ENCODE measurements at places on chromosomes 5 and 9.

GRCh38 chr5:75167345-75167744, 69.3 kb downstream of the ANKRD31 start:
- DNase-seq, result no peak

GRCh38 chr9:5230554-5230953, 665 bp upstream of the INSL4 start:
- DNase-seq, result no peak

- no peak for DNase-seq
Measured at GRCh38 chr5:159619826-159620225, 289.5 kb upstream of the IL12B start.

DNA sequence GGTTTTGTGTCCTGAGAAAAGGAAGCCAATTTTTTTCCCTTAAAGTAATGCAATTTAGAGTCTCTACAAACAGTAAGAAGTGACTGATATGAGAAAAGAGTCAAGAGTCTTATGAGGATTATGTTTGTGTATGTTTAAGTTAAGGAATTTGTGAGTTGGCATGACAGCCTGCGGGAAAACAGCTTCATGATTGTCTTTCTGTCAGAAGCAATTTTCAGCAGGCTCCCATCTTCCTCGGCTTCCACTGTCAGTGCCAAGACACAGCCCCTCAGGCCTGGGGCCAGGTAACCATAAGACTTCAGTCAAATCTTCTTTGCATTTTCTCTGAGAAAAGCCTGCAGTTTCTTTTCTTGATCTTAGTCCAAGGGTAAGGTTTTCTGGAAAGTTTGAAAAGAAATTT, 17.0 kb upstream of the SELENOP start:
- no peak for DNase-seq

GRCh38 chr9:126056312-126057021, 270.2 kb upstream of the MVB12B start:
- no peak for DNase-seq

GRCh38 chr5:165076686-165077085, 1571.3 kb downstream of the MAT2B start:
- DNase-seq, result peak; percentile 2

DNA sequence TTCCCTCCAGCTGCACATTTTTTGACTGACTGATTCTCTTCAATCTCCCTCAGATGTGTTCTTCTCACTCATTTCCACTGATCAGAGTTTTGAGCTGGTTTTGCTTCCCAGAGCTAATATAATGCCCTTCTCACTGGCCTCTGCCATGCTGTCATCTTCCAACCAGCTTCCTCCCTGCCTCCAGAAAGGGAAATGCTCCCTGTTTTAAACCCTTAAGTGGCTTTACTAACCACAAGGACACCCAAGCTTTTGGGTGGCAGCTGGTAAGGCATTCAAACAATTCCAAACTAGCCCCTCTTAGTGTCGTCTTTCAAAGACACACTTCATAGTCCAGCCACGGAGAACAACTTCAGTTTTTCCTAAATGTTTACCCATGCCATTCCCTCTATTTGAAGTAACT, 172.5 kb downstream of the CRB2 start:
- DNase-seq, result peak; percentile 82

DNA sequence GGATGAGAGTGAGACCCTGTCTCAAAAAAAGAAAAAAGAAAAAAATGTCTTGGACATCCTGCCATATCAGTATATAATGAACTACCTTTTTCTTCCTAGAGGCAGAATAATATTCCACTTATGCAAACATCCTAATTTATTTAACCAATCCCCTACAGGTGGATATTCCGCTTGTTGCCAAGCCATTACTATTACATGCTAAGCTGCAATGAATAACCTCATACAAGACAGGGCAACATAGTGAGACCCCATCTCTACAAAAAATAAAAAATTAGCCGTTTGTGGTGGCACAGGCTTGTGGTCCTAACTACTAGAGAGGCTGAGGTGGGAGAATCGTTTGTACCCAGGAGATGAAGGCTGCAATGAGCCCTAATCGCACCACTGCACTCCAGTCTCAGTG, 1.7 kb upstream of the AFF4 start:
- DNase-seq, result no peak

DNA sequence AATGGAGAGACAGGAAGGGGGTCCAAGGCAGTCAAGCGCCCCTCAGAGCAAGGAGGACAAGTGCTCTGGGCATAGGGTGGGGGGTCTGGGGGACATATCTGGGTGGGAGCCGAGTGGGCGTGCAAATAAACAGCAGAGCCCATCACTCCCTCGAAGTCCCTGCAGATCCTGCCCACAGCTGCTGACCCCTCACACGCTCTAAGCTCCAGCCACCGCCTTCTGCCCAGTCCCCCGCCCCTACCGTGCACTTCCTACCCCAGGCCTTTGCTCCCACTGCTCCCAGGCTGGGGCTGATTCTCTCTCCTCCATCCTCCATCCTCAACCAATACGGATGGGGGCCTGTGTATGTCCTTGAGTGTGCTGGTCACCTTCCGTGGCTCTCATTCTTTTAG, 16.9 kb upstream of the ALDH1B1 start:
- no peak for DNase-seq

DNA sequence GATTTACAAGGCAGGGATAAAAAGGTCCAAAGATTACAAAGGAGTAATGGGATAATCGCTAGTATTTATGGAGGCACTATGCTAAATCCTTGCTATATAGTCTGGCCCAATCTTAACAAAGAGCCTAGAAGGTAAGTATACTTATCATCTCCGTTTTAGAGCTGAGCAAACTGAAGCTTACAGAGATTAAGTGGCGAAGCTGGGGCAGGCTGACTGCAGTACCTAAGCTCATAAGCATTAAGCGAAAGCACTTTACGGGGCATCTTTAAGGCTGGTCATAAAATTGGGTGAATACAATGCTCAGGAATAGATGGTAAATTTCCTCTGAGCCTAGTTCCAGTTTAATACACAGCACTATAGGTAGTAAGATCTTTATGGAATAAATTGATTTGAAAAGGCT, 30.0 kb upstream of the ZNF366 start:
- DNase-seq, result no peak

GRCh38 chr9:80556631-80557030, 984.9 kb downstream of the TLE4 start:
- DNase-seq, result no peak

DNA sequence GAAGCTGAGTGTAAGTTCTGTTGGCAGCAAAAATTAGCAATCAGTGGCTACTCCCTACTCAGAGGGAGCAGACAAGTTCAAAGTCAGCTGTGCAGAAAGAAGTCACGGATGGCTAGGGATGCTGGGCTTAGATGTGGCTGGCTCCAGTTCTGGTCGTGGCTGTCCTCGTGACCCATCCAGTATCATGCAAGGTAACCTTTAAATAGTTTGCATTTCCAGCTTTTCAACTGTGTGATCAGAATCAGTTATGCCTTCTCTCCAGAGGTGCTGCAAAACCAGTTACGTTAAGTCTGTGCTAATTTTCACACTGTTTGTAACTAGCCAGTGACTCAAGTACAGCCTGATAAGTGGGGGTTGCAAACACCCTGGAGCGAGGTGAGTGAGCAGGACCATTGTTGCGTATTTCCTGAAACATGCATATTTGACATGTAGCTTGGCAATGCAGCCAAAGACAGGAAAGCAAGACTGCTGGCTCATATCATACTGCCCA, 302.4 kb downstream of the ATPSCKMT start:
- DNase-seq, result no peak

GRCh38 chr9:91515074-91515687, 91.5 kb upstream of the NFIL3 start:
- DNase-seq, result peak; percentile 51

DNA sequence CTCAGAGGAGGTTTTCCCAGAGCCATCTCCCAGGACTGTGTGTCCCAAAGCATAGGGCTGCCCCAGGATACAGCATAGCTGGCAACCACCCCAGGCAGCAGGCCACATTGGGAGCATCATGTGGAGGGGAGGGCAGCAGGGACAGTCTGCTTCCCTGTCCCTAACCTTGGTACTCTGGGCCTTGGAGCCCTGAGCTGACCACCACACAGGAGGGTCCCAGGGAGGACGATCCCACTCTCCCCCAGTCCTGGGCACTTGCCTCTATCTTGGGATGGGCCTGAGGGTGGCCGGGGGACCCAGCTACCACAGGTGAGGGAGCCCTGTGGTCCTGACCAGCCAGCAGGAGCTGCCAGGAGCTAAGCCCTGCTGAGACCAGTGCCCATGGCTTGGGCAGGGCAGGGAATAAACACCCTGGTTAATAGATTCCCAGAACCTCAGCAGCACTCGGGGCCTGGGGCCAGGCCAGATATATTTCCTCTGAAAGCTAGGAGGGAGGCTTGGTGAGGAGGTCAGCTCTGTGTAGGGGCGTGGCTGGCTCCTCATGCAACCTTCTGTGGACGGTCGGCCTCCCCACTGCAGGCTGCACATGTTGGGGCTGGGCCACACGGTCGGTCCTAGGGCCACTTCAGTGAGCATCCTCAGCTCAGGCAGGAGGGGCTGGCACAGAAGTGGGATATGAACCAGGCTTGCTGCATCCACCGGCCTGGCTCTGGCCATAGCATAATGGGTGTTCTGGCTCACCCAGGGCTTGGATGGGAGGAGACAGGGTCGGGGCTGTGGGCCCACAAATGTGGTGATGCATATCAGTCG, 4.2 kb downstream of the NINJ1 start:
- DNase-seq, result no peak

DNA sequence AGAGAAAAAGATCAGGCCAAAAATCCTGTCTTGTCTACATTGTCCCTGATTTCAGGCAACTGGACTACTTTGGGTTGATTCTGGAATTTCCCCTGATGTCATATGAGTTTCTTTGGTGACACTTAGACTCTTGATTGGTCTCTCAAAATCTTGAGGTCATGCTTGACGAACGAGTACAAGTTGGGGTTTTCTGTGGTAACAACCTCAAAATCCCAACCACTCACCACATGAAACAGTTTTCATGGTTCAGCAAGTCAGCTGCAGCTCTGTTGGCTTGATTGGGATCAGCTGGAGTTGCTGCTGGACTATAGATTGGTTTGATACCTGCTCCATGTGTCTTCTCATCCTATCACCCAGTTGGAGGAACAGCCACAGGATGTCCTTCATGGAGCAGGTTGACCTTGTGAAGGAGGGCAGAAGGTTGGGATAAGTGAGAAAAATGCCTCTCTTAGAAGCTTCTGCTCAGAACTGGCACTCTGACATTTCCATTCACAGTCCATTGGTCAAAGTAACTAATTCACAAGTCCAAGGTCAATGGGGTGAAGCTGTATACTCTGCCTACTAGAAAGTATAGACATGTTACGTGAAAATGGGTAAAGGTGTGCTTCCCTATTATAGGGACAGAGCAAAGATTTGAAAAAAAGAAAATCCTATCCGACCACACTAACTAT, 284.5 kb downstream of the SH3GL2 start:
- no peak for DNase-seq

GRCh38 chr5:58183078-58183785, 276.7 kb downstream of the PLK2 start:
- DNase-seq, result no peak

GRCh38 chr9:136411378-136411777, 920 bp downstream of the PMPCA start:
- no peak for DNase-seq

- no peak for DNase-seq
Measured at GRCh38 chr9:8136477-8136876, 336.9 kb upstream of the DMAC1 start.

DNA sequence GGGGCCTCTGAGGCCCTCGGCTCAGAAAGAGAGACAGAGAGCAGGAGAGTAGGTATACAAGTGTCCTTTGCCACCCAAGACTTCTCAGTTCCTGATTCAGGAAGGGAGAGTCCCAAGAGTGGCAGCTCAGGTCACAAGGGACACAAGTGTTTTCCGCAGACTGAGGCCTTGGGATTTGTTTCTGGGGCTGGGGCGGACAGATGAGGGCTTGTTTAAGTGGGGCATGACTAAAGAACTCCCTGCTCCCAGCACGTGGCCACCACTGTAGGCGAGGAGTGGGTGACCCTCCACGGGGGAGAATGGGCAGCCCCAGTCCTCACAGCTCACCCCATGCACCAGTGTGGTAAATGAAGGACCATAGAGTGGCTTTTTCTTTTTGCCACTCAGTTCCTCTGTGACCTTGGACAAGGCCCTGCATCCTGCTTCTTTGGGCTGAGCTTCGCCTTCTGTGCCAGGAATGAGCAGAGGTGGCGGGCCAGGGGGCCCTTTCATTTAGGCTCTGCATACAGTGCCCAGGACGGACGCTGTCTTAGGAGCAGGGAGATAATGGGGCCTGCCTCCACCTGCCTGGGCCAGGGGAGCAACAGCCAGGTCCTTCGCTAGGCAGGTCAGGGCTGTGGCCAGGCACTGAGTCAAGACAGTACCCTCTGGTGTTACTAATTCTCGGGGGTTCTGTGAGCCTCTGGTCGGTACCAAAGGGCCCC, 50.8 kb downstream of the AMBP start:
- no peak for DNase-seq

DNA sequence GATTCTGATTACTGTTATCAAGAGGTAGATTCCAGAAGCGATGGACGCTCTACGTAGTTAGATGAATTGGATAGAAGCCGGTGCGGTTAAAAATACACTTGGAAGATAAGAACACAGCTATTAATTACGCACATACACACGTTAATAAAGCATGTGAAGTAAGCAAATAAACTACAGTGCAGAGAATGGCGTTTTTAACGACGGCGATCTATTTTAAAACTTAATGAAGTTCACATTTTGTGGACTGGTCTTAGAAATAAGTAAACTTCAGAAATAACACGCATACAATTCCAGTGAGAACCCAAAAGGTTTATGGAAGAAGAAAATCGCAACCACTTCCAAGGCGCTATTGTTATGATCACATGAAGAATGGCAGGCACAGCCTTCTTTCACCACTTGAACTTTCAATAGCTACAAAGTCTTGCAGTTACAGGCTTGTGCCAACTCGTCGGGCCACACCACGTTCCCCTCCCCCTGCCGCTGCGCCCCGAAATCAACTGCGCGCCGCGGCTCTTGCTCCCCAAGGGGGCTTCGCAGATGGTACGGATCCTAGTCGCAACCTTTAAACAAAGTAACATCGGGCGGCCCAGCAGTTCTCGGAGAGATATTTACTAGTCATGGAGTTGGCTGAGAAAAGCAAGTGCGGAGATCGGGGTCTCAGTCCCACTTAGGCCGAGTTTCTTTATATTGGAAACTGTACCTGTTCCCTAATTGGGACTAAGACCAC, 866 bp upstream of the SEMA6A start:
- peak; percentile 21 for DNase-seq

GRCh38 chr9:15310107-15310850, 3.3 kb upstream of the TTC39B start:
- DNase-seq, result no peak

DNA sequence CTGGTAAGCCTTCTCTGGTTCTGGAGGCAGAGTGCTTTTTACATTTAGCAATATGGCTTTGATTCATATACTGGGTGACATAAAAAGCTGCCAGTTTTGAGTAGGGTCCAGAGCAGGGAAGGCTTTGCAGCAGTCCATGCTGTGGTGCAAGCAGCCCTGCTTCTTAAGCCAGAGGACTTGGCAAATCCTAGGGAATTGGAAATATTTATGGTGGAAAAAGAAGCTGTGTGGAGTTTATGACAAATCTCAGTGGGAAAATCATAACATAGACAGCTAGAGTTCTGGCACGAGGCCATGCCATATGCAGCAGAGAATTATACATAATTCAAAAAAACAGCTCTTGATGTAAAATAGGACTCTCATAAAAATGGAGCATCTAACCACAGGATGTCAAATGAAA, 536.4 kb downstream of the RASEF start:
- DNase-seq, result no peak

Measured in myocyte (in vitro differentiated cells).